ENCODE measurements at places on chromosomes 1 and 21.

- DNase-seq = no peak
These were observed 6.7 kb downstream of the B3GALT6 start for GRCh38 chr1:1238702-1239178.

- DNase-seq = no peak
These were observed 27.7 kb upstream of the PDXK start for GRCh38 chr21:43691086-43691795.

- DNase-seq = no peak
These were observed 4.5 kb downstream of the PADI1 start for GRCh38 chr1:17209430-17209829.

- DNase-seq = no peak
These were observed 8.5 kb upstream of the ZC3H12A start for GRCh38 chr1:37465593-37466517.

DNA sequence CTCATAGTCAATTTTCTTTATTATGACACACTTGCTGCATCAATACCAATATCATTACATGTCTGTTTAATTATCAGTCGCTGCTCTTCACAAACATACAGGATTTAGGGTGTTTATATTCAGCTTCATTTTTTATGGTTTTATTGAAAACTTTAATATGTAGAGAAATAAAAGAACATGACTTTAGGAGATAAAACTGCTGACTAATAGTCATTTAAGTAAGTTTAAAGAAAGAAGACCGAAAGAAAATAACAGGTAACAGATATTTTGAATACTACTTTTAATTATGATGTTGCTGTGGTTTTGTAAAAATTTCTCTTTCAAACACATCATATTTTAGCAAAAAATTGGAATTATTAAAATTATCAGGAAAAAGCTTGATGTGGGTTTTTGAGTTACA, 685.1 kb upstream of the BRINP3 start:
- no peak for DNase-seq

- no peak for DNase-seq
These were observed 37.6 kb downstream of the MORN1 start for GRCh38 chr1:2353551-2354438.

DNA sequence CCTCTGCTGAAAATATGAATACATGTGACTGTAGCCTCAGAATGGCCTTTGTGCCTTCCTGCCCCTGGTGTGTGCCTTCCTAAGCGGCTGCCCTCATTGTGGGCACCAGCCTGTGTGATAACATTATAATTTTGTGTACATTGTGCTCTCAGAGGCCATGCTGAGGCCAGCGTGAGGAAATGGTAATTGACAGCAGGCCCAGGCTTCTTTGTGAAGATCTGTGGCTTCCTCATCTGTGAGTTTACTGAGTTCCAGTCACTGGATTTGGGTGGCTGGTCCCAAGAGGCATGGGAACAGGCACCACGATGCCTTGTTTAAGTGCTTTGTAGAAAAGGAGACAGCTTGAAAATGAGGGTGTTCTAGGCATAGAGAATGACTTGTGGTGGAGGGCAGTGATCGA, 389.3 kb downstream of the OMA1 start:
- no peak for DNase-seq

DNA sequence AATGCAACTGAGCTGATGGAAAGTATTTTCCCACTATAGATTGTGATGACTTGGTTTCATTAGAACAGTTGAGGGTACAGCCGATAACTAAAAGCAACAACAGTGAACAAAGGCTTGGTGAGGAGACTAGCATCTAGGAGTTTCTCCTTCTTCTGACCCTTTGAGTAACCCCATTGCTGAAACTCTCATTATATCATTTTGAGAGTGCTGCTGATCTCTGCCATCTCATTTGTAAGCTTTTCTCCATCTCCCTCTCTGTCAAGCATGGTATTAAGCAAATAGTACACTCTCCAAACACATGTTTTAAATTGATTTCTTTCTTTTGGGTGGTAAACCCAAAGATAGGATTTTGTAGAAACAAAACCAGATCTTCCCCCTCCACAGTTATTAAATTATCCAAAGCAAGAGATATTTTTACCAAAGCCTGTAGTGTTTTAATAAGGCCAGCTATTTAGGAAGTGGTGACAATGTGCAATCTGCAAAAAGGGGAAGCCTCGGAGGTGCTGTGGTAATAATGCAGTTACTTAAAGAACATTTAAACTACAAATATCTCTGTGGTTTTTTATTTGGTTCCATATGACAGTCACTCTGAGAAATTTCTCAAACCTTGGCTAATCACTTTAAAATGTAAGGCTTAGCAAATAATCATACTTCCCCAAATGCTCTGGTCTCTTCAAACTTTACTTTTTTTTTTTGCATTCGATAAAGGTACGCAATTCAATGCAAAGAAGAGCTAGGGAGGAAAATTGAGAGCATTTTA, 287.5 kb downstream of the HLX start:
- DNase-seq = no peak

- DNase-seq = no peak
These were observed 262.5 kb downstream of the GRIK3 start for GRCh38 chr1:36771660-36772284.

DNA sequence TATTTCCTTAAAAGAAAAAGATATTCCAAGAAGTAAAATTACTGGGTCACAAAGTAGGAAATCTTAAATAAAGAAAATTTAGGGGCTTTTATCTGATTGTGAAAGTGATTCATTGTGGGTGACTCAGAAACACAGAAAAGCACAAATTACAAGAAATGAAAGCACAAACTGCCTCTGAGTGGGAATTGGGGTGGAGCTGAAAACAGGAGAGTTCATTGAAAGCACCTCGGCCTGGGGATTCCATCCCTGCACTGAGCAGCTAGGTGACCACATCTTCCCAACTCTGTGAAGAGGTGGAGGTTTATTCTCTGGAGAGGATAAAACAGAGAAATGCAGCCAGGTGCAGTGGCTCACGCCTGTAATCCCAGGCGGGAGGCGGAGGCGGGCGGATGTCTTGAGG, 7.4 kb downstream of the GJA4 start:
- peak; percentile 21 for DNase-seq

DNA sequence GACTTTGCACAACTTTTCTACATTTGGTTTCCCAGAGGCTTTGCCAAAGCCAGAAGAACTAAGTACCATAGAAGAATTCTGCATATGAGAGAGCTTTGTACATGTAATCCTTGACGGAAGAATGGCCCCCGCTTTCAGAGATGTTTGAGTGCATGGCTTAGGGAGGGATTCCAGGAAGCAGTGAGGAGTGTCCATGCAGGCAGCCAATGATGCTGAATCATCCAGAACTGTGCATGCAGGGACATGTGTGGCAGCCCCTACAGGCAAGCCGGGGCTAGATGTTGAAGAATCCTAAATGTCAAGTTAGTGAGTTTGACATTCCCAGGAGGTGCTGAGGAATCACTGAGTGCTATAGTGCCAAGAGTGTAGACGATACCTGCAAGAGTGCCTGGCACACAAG, 9.9 kb upstream of the HAO2 start:
- no peak for DNase-seq

- no peak for DNase-seq
These were observed 113.0 kb downstream of the DMRTB1 start for GRCh38 chr1:53572065-53572814.

- DNase-seq = no peak
These were observed 9.7 kb downstream of the MAPKAPK2 start for GRCh38 chr1:206694171-206695124.

- DNase-seq = peak; percentile 86
These were observed 51.8 kb upstream of the GFI1 start for GRCh38 chr1:92538413-92539061.

- DNase-seq = no peak
These were observed 42.0 kb upstream of the FOXO6 start for GRCh38 chr1:41319106-41319755.

- DNase-seq = no peak
These were observed 1.1 kb downstream of the TAS1R3 start for GRCh38 chr1:1332031-1332755.

- no peak for DNase-seq
These were observed 135.3 kb downstream of the PPIAL4G start for GRCh38 chr1:148347781-148348180.

DNA sequence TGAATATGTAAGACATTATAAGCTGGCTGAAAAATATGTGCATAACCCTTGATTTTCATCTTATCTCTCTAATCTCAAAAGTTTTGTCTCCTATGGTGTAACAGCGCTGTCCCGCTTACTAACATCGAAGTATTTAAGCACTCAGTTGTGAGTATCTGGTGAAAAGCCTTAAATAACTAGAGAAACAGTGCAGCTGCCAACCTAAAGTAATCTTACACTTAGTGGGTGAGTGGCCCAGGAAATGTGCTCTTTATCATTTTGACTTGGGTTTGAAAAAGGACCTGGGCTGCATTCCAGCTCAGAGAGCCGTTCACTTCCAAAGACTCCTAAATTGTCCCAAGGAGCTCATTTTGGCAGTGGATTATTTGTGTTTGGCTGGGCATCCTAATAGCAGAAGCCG, 225.9 kb downstream of the SPATA17 start:
- no peak for DNase-seq

GRCh38 chr1:226411619-226412018, 3.7 kb upstream of the PARP1 start:
- no peak for DNase-seq

GRCh38 chr1:82400521-82400920, 599.8 kb downstream of the ADGRL2 start:
- no peak for DNase-seq

GRCh38 chr1:40740039-40740996, 43.3 kb upstream of the KCNQ4 start:
- no peak for DNase-seq

GRCh38 chr1:111649648-111650047, 30.1 kb downstream of the RAP1A start:
- no peak for DNase-seq

DNA sequence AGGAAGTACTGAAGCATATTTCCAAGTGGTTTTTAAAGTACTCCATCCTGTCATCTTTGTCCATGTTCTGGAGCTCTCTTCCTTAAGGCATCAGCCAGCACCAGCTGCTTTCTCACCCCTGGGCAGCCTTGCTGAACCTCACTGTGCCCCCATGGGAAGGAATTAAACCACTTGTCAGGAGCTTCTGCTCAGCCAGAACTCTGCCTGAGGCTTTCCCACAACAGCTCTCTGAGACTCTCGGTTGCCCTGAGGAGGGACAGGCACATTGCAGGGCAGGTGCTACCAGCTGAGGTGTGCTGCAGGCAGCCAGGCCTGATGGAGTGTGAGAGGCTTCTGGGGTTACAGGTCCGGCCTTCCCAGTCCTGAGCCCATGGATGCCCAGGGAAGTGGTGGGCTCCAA, 30.9 kb downstream of the FAM163A start:
- DNase-seq = no peak

DNA sequence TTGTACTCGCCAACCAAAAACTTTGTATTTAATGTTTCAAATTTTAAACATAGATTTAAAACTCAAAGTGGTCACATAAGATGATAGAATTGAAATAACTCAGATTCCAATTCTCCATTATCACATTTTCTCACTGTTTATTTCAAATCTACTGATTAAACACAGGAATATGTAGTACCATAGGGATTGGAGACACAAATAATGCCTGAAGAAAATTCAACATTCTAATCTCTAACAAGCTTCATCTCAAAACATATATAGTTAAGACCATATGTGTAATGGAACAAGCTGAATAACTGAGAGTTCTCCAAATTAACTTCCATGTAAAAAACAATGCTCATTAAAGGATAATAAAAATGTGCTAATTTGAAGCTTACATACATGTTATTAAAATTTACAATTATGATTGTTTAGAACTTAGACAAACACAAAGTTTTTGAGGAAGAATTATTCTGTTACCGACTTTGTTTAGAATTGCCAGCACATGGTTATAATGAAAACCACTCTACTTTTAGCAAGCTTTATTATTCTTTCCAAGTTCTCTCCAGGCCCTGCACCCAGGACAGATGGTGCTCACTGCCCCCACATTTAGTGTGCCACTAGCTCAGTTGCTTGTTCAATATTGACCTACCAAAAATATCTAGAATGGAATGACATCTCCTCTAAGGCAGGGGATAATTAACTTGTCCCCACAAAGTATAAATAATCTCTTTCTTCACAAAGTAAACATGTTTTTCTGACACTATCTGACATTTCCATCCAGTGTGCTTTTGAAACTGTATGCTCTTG, 467.2 kb downstream of the TTLL7 start:
- no peak for DNase-seq

DNA sequence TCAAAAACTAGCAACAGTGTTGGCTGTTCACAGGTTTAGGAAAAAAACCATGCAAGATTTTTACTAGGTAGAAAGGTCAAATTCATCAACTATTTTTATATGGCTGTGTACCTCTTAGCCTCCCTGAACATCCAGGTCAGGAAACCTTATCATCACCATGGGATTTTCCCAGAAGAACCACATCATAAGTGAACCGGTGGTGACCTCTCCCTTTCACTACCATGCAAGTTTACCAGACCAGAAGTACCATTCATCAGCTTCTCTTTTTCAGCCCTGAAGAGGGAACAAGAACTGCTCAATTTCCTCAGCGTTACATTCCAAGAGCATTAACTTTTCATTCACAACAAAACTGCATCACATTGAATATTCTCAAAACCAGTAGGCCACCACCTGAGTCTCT, 5.9 kb downstream of the SSBP3 start:
- peak; percentile 17 for DNase-seq

DNA sequence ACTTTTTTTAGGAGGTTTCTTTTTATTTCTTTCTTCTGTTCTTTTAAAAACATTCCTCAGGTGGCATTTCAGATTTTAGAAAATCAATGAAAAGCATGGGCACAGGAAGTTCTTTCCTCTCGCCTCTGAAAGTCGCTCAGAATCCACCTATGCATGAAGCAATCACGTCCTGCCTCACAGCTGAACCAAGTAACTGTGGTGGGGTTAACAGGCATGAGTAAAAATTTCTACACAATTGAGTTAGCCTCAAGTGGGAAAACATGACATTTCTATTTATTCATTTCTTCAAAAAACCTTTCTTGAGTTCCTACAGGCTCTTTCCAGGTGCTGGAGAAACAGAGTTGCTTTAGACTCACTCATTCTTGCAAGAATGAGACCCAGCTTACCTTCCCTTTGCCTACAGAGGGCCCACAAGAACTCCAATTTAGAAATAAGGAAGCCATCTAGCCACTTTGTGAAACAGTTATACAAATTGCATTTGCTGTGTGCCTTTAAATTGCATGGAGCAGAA, 508.9 kb upstream of the PKN2 start:
- DNase-seq = no peak

- DNase-seq = no peak
These were observed 9.3 kb downstream of the PCSK9 start for GRCh38 chr1:55048453-55049270.

GRCh38 chr21:18368205-18368604, 35.4 kb downstream of the TMPRSS15 start:
- DNase-seq = no peak

- DNase-seq = no peak
These were observed 74.9 kb downstream of the FASLG start for GRCh38 chr1:172733815-172734214.
